ENCODE measurements at places on chromosomes 5 and 9. TPM values are rescaled to one million over a fixed set of nuclear protein-coding genes. Genes with fewer than 3 reads are reported as not detected.

Gene CLIC3
- not detected for total RNA-seq

Gene PCDHB7
- 4.6 TPM for total RNA-seq

Gene NR6A1
- 5.3 TPM for total RNA-seq

Gene SPOUT1
- 31.5 TPM for total RNA-seq

Gene PCDHGA6
- total RNA-seq, result 8.5 TPM

Gene SNAPC3
- total RNA-seq, result 38.1 TPM

Gene NEUROG1
- not detected for total RNA-seq

Gene RNF38
- 45.8 TPM for total RNA-seq

Gene RETREG1
- total RNA-seq, result 37.7 TPM

Gene TSSK1B
- 0.73 TPM for total RNA-seq

Gene SERF1A
- total RNA-seq, result 6.3 TPM

Gene ARHGEF39
- 0.80 TPM for total RNA-seq

Gene EDIL3
- 4.6 TPM for total RNA-seq

Gene KCNV2
- not detected for total RNA-seq

Gene LCN10
- total RNA-seq, result 6.7 TPM

Gene RXRA
- 63.0 TPM for total RNA-seq

Gene PCDHGB6
- total RNA-seq, result 10.8 TPM

Gene F2RL2
- 3.4 TPM for total RNA-seq

Gene ENTR1
- total RNA-seq, result 36.0 TPM

Gene GOLGA2
- 87.7 TPM for total RNA-seq

Gene NRG2
- 16.5 TPM for total RNA-seq

Gene CRAT
- total RNA-seq, result 74.7 TPM

Gene TAF11L5
- not detected for total RNA-seq

Gene HTR1A
- total RNA-seq, result not detected

Gene GMCL2
- total RNA-seq, result not detected

Gene PCDHB5
- total RNA-seq, result 6.4 TPM

Gene MZB1
- total RNA-seq, result 35.4 TPM

Gene ZNF622
- total RNA-seq, result 37.6 TPM

Gene CENPP
- total RNA-seq, result 4.5 TPM

Gene PROP1
- not detected for total RNA-seq

Gene EGFLAM
- total RNA-seq, result 19.5 TPM

Gene ZNF300
- total RNA-seq, result 8.8 TPM

Gene PAPPA
- total RNA-seq, result 2.6 TPM

Gene FOXD4
- not detected for total RNA-seq

Gene TLX3
- total RNA-seq, result not detected

Gene WNK2
- total RNA-seq, result 28.5 TPM

Gene SLIT3
- total RNA-seq, result 54.1 TPM

Gene SLC36A2
- total RNA-seq, result 0.16 TPM

Gene PCDHB6
- 2.2 TPM for total RNA-seq

Gene PKD2L2
- total RNA-seq, result not detected

Gene LCNL1
- total RNA-seq, result 0.16 TPM

Gene DAB2
- 119 TPM for total RNA-seq

Gene SPINK6
- total RNA-seq, result not detected

Gene C5orf34
- total RNA-seq, result 12.9 TPM

Gene TPD52L3
- not detected for total RNA-seq

Gene PPIC
- total RNA-seq, result 30.3 TPM

Gene PTGS1
- total RNA-seq, result 8.0 TPM

Gene GRM6
- total RNA-seq, result not detected

Gene SHOC1
- total RNA-seq, result not detected

Gene PPP3R2
- total RNA-seq, result not detected

Gene CERCAM
- total RNA-seq, result 47.5 TPM

Gene S100Z
- total RNA-seq, result not detected

Gene PDCD1LG2
- 1.6 TPM for total RNA-seq

Gene OGN
- total RNA-seq, result 14.1 TPM

Gene SEMA6A
- total RNA-seq, result 35.6 TPM

Gene TRIP13
- 0.96 TPM for total RNA-seq

Gene SLC27A6
- total RNA-seq, result 4.3 TPM
